ENCODE measurements at places on chromosomes 2 and 18.

- DNase-seq: no peak
These were observed 814 bp upstream of the RAB1A start for GRCh38 chr2:65130664-65131175.

GRCh38 chr2:197092431-197092830, 165.9 kb upstream of the PGAP1 start:
- no peak for DNase-seq

- DNase-seq: no peak
These were observed 46.8 kb upstream of the BIN1 start for GRCh38 chr2:127153691-127154158.

DNA sequence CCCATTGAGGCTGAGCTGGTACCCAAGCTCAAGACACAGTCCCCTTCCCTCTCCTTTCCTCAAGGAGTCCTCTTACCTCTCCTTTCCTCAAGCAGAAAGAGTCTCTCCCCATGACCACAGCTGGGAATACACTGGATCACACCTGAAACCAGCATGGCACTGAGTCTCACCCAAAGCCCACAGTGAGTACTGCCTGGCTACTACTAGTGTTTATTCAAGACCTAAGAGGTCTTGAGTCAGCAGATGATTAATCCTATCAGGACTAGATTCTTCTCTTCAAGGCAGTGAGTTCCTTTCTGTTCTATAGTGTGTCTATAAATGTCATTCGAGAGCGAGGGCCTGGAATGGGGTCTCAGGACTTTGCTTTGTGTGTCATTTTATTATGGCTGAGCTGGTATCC, 111.4 kb downstream of the METTL4 start:
- DNase-seq: no peak

DNA sequence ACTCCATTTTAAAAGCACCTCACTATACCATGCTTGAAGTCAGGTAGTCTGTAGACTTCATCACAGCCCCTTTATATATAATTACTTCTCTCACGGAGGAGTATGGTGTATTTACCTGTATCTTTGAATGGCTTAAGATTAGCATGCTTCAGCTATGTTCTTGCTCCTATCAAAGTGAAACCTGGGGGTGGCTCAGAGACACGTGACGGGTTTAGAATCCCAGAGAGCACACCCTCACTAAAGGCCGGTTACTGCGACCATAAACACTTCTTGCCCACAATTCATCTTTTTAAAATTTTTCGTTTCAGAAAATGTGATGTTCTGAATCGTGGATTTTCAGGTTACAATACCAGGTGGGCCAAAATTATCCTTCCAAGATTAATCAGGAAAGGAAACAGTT, 3.6 kb downstream of the IAH1 start:
- no peak for DNase-seq

GRCh38 chr2:191351921-191352320, 106.7 kb downstream of the MYO1B start:
- no peak for DNase-seq

DNA sequence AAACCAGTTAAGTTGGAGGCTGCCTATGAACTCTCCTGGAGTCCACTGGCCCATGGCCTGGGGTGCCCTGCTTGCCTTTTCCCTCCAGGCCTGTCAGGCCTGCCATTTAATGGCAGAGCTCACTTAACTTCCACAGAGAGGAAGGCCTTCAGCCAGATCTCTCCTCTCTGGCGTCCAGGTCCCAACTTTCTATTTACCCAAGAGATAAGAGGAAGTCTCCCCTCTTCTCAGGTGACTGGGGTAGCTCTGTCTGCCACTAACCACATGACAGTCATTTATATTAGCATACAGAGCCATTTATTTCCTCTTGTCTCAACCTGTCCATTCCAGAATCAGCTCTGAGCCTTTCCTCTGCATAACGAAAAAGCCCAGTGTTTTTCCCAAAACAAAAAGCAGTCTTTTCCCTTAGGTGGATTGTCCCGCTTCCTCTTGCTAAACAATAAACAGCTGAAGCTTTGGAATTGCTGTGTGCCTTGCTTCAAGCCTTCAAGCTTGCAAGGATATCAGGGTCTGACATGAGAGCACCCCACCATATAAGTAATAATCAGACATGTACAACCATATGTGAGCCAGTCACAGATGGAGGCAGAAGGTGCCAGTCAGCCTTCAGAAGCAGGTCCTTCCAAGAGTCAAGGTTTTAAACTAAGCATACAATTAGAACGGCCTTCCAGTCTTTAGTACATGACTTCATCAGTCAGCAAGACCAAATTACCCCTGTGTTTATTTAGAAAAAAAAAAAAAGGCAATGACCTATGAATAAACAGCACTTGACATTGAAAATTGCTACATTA, 71.2 kb upstream of the STPG4 start:
- DNase-seq: no peak

DNA sequence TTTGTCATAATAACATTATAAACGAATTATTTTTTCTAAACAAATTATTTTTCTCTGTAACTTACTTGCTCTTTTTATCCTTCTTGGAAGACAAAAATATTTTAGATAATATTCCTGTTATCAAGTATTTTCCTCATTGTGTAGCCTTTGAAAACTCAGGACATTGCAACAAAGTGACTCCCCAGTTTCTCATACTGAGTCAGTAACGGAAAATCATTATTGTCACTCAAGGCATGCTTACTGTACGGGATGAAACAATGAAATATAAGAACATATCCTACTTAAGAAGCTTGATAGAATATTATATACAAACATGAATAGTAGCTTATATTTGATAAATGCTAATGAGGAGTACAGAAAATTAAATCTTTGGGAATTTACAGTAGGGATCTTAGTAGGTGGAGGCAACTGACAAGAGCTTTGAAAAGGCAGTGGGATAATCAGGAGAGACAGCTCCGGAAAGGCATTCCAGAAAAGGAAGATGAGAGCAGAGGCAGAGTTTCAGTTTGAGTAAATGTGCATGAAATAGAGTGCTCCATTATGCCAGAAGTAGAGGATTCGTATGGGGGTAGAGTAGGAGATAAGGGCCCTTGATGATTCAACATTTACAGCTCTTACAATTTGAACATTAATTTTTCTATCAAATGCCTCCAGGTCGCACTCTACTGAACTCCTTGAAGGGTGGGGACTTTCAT, 14.0 kb upstream of the YES1 start:
- no peak for DNase-seq

DNA sequence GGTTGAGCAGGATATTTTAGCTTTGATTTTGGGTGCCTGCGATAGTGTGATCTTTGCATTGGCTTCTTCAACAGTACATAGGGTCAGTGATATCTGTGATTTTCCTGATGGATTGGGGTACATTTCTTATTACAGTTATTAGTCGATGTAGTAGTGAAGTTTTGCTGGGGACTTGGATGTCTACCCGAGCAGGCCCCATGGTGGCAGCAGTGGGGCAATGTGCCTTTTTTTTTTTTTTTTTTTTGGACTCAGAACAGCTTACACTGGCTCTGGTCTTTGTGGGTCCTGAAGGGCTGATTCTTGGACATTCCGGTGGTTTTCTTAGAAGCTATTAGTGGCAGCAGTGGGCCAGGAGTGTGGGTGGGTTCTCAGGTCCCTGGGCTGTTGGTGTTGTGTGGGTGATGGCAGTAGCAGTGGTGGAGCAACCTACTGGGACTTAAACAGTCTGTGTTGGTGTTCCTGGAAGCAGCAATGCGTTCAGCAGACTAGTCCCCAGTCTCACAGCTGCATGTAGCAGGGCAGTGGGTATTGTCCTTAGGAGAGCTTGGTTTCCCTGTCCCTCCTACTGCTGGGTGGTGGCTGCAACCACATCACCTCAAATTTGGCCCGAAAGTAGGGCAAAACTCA, 53.7 kb upstream of the SLC4A10 start:
- no peak for DNase-seq

DNA sequence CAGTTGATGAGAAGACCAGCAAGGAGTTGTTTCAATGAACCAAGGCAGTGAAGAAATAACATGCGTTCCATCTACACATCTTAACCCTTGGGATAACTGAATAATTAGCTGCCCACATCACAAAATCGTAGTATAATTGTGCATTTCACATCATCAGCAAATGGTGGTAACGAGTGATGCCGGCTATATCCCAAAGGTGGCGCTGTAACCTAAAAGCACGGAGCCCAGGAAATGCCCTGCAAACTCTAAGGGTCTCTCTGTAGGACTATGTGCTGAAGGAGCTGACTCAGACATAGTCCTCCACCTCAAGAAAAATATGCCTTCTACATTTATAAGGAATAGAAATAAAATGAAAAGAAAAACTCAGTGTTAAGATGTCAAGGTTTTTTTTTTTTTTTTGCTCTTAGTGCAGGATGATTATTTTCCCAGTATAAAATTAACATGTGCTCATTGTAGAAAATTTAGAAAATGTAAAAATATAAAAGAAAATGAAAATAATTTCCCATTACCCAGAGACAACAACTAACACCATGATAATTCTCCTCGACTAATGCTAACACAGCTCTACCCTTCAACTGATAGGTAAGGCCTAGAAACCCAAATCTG, 23.1 kb upstream of the DSG3 start:
- DNase-seq: no peak

DNA sequence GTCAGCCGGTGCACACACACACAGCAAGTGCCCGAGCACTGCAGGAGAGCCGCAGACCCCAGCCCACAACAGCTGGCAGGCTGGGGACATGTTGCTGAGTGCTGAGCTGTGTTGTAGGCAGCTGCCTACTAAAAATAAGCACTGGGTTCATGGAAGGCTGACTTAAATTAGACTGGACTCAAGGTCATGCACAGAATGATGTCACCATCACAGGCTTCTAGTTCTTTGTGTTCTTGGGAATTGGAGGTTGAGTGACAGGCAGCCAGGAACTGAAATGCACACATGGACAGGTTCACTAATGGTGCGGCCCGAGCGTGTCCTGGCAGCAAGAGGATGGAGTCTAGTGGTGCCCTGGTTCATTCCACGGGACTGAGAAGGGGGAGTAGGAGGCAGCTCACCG, 71.3 kb downstream of the VWA3B start:
- no peak for DNase-seq

GRCh38 chr2:111019381-111019780, 101.3 kb upstream of the BCL2L11 start:
- DNase-seq: no peak

DNA sequence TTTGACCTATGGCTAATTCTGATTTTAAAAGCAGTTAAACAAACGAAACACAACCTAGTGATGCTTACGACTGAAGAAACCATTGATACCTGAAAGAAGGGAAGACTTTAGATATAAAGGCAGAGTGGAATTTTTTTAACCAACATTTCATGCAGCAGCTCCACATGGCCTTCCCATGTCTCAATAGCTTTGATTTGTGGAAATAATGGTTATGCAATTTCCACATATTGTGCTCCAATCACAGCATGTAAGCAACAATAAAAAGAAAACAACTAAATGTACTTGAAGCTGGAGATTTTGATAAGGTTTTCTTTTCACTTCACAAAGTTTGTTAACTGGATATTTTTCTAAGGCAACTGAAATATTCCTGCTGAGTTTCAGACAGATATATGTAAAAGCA, 82.0 kb upstream of the SLC39A10 start:
- no peak for DNase-seq

- no peak for DNase-seq
These were observed 86.0 kb downstream of the COL3A1 start for GRCh38 chr2:189060096-189060642.

- no peak for DNase-seq
These were observed 53.4 kb upstream of the KLF7 start for GRCh38 chr2:207219081-207219630.

DNA sequence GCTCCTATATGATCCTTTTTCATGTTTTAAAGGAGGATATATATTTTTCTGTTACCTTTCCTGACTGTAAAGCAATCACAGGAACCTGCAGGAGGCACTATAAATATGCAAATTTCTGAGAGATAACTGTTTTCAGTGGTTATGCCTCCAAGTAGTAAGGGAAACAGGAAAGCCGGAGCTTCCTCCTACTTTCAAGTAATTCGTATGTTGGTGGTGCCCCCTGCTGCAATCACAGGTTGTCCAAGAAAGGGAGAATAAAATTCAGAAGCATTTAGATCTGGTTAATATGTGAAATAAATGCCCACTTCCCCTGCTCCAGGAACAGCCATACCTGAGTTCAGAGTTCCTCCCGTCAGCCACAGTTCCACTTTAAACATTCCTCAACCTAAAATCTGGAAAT, 12.0 kb upstream of the BCL11A start:
- no peak for DNase-seq

DNA sequence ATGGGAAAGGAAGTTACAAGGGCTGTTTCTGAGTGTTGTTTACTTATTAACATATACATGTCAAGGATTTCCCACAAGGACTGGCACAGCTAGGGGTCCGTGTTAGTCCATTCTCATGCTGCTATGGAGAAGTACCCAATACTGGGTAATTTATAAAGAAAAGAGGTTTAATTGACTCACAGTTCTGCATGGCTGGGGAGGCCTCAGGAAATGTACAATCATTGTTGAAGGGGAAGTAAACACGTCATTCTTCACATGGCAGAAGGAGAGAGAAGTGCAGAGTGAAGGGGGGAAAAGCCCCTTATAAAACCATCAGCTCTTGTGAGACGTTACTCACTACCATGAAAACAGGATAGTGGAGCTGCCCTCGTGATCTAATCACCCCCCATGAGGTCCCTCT, 128.9 kb upstream of the CELF4 start:
- no peak for DNase-seq

DNA sequence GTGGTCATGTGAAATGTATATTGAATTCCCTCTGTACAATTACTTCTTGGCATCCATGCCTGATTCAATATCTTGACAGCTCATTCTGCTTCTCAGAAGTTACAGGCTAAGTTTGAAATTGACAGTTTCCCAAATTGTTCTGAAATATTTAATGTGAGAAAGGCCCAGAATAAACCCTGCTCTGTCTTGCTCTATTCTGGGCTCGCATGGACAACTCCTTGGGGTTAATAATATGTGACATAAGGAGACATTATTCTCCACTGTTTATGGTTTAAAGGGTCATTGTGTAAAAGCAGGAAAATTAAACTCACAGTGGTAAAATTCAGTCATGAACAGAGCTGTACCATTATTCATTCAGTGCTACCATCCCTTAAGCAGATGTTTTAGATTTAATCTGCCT, 160.7 kb upstream of the CNTNAP5 start:
- no peak for DNase-seq

DNA sequence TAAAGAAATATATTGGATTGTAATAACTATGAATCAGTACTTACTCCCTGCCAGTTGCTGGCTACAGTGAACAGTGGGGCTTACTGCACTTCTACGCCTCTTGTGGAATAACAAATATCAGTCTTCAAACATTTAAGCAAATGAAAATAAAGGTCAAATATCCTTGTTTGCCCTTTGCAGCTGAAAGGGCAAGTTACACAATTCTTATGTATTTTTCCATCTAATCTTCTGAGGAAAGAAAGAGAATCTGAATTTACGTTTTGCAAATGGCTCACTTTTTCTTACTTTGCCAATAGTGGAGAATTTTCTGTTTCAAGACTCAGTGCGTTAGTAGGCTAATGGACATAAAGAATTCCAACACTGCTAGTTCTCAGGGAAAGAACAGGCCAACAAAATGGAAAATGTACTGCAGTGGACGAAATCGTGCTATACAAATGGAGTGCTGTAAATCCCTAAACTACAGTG, 157.2 kb upstream of the TMEM200C start:
- DNase-seq: no peak

GRCh38 chr2:190318931-190319554, 583 bp downstream of the HIBCH start:
- DNase-seq: peak; percentile 1

- DNase-seq: no peak
These were observed 46.0 kb upstream of the FAM136A start for GRCh38 chr2:70347831-70348230.

GRCh38 chr2:15802657-15803542, 137.4 kb upstream of the MYCN start:
- no peak for DNase-seq

All from stimulated activated CD8-positive, alpha-beta memory T cell treated with anti-CD3 and anti-CD28 coated beads, Interleukin-7, amount 100 ng/mL, for 1 hour (primary cell).